ENCODE measurements at places on chromosomes 1 and 21. TPM values are rescaled to one million over a fixed set of nuclear protein-coding genes. Genes with fewer than 3 reads are reported as not detected.

The TCHHL1 gene
- total RNA-seq: not detected

The CAPZB gene
- total RNA-seq: 122 TPM

The ZNF683 gene
- not detected for total RNA-seq

The SLC22A15 gene
- total RNA-seq: 9.4 TPM

The RHEX gene
- total RNA-seq: 0.89 TPM

The LIPI gene
- not detected for total RNA-seq

The ANGPTL1 gene
- 17.5 TPM for total RNA-seq

The SELP gene
- 2.3 TPM for total RNA-seq

The DIO1 gene
- not detected for total RNA-seq

The CHAF1B gene
- 0.58 TPM for total RNA-seq

The TSSK3 gene
- total RNA-seq: not detected

The FALEC gene
- total RNA-seq: not detected

The PRKAA2 gene
- total RNA-seq: 2.6 TPM

The KIF14 gene
- 0.45 TPM for total RNA-seq

The TMEM9 gene
- total RNA-seq: 31.7 TPM

The A3GALT2 gene
- not detected for total RNA-seq

The TBX15 gene
- not detected for total RNA-seq

The KCNE1 gene
- 1.7 TPM for total RNA-seq

The VHLL gene
- not detected for total RNA-seq

The FLG2 gene
- not detected for total RNA-seq

The C4BPA gene
- not detected for total RNA-seq

The LPAR3 gene
- total RNA-seq: 1.2 TPM

The CYP4A11 gene
- total RNA-seq: not detected

The RHBDL2 gene
- total RNA-seq: 24.9 TPM

The KDF1 gene
- 6.8 TPM for total RNA-seq

The PRPF38A gene
- 11.6 TPM for total RNA-seq

The GJC2 gene
- 1.7 TPM for total RNA-seq

The WNT3A gene
- not detected for total RNA-seq

The FNDC10 gene
- 20.0 TPM for total RNA-seq

The LCE2B gene
- total RNA-seq: not detected
